ENCODE measurements at places on chromosomes 1 and 21.

DNA sequence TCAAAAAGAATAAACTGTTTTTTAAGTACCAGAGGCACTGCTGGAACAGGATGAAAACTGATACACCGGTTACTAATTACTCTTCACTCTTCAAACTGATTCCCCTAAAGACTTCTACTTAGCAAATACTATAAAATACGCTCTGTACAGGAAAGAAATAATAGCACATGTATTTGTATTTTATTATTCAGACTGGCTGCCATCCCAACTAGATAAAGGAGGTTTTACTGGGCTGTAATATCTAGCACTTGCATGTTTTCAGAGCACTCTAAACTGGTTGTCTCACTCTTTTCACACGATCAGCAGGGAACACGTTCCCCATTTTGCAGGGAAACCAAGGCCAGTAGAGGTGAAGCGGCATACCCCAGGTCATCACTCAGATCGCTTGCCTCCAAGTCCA is 9.2 kb downstream of the SMIM12 start:
- no peak for DNase-seq

GRCh38 chr1:67270541-67270940 is 37.1 kb upstream of the IL12RB2 start:
- no peak for DNase-seq

DNA sequence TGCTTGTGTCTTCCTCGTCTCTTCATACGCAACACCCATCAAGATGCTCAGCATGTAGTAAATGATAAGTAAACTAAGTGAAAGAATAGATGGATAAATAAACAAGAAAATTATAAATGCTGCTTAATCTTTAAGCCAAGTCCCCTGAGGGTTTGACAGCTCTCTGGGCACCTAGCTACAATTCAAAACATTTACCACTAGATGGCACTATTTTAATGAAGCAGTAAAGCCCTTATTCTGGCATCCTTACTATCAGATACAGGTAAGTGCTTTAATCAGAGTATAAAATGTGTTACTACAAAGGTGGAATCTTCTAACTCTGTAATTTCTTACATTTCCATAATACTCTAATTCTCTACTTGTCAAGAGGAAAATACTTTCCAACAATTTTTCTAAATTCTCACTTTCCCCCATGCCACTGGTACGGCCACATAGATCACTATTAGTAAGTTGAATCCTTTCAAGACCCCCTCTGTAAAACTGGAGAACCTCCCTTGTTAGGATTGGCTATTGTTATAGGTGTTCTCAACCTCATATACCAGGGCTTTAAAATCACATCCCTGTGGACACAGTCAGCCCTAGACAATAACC is 137.8 kb downstream of the BARHL2 start:
- DNase-seq = peak; percentile 4

GRCh38 chr21:42541618-42542017 is 28.0 kb downstream of the SLC37A1 start:
- no peak for DNase-seq

DNA sequence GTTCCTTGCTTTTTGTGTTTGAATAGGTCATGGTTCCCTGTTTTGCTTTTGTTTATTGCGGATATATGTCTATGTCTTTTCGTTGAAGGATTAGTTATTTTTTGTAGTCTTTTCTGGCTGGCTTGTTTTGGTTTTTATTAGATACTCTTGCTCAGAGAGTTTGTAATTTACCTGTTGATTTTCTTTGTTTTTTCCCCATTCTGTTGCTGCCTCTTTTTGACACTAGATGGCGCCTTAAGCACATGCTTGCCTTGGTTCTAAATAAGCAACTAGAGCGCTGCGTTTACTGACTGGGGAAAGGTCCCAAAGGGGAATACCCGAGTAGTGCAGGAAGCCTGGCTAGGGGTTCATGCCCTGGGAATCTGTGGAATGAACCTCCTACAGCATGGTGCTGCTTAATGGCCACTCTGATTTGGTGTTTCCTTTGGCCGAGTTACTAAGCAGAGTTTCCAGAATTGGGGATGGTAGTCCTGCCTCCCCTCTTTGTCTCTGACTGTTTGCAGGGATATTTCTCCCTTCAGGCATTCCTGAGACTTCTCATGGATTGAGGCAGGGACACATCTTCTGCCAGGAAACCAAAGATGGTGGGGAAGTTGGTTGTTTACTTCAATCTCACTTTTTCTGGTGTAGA is 143.2 kb downstream of the PTPRU start:
- peak; percentile 88 for DNase-seq
